GM12891 (cell line): ENCODE measurements at places on chromosomes 1 and 21.

DNA sequence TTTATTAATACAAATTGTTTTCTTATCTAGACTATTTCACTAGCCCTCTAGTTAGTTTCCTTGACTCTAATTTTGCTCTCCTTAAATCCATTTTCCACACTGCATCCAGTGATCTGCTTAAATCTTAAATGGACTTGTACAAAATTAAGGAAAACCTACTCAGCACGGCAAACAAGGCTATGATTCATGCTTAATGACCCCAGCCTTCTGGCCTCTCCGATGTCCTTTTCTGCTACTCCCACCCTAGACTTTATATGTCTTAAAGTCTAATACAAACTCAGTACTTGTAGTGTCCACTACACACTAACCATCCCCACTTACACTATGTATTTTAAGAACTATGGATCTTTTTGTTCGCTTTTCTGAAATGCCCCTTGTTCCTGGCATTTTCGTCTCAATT, 2.2 kb downstream of the TMED5 start:
- DNase-seq, result no peak

DNA sequence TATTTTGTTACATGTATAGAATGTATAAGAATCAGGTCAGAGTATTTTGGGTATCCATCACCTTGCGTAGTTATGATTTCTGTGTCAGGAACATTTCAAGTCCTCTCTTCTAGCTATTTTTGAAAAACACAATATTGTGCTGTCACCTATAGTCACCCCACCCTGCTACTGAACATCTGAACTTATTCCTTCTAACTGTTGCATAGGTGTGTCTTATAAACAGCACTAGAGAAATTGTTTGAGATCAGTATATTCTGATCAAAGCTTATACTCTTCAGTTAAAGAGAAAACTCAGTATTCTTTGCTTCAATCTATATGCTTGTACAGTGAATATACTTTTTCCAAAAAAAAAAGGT, 96.0 kb downstream of the ASH1L start:
- DNase-seq, result no peak

DNA sequence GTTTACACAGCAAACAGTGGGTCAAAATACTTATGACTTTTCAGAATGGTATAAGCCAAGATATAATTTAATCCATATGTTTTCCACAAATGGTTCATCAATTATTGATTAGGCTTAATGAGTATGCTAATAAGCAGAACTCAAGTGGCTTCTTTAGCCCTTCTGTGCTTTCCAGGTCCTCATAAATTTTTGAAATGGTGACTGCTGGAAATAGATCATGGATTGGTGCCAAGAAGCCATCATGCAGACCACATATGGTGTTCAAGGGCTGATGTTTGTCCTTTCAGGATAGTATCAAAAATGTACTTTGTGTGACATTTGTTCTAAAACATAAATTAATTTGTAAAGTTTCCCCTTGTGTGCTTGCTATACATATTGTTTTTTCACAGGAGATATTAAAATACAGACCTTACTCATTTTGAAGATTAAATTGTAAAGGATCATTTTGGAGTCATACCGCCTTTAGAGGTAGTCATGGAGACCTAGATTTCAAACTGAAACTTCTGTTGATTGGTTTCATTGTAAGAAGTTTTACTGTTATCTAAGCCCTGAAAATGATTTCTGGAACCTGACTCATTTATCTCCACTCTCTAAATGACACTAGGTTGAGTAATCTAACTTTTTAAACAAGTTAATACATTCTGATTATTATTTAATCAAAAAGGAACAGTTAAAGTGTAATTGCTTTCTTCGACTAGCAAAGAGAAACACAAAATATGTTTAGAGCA, 507.9 kb downstream of the PLA2G4A start:
- no peak for DNase-seq

DNA sequence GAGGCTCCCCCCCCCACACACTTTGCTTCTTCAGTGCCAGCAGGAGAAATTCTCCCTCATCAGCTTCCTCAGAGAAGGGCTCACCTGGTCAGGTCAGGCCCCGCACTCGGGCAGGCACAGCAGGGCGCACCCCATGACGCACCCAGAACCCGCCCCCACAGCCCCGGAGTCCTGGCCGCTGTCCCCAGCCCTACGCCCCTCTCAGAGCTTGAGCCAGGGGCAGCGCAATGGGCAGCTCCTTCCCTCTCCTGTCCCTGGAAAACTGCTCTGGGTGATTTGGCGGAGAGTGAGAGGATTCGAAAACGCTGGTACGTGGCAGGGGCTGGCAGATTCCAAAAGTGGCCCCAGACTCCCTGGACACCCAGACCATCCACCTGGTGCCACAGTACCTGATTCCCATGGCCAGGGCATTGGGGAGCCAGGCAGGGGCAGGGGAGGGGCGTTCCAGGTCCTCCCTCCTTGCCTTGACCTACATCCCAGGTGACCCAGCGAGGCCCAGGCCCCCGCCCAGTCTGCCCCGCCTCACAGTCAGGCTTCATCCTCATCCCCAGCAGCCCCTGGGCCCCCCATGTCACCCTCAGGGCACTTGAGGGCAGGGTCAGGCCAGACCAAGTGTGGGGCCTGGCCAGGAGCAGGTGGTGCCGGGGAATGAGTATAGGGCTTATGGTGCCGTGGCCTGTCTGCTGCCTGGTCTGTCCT, 23.7 kb downstream of the RRP1 start:
- no peak for DNase-seq

GRCh38 chr1:187842406-187843165, 1013.8 kb downstream of the PLA2G4A start:
- no peak for DNase-seq

- DNase-seq, result no peak
Observed at GRCh38 chr1:55039342-55040082, at the start of gene PCSK9. PCSK9 (plus strand) TSS chr1:55039548; CDS start chr1:55039838, 290 bp downstream.

GRCh38 chr1:115613767-115614166, 28.0 kb upstream of the VANGL1 start:
- no peak for DNase-seq

GRCh38 chr1:201310986-201311355, 27.7 kb downstream of the PKP1 start:
- no peak for DNase-seq

DNA sequence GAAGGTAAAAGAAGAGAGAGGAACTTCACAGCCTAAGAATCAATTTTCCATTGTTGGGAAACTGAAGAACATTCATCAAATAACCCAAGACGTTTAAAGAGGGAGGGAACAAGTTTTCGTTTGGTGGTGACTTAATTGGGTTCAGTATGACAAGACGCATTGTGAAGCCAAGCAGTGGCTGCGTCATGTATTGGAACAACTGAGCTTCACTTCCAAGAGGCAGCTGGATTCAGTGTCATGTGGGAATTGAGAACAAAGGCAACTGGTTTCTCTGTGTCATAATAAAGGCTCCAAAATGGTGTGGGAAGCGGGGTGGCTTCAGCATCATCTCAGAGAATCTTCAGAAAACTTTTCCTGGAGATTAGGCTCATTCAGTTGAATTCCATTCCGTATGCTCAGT, 29.8 kb upstream of the RC3H1 start:
- no peak for DNase-seq

DNA sequence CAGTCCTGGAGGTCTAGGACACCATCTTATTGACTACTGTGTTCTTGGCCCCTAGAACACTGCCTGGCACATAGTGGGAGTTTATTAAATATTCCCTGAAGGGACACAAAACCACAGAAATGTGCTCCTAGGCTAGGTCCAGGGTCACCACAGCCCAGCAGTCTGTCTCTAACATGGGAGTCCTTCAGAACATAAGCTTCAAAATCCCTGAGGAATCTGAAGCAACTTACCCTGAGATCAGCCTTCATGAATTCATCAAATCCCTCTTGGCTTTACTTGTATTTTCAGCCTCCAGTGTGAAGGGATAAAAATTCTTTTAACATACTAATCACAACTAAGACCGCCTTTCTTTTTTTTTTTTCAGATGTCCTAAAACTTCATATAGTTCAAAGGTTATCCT, 32.7 kb upstream of the BCAR3 start:
- no peak for DNase-seq

GRCh38 chr21:42654179-42654912, 925 bp downstream of the PDE9A start:
- DNase-seq, result no peak

DNA sequence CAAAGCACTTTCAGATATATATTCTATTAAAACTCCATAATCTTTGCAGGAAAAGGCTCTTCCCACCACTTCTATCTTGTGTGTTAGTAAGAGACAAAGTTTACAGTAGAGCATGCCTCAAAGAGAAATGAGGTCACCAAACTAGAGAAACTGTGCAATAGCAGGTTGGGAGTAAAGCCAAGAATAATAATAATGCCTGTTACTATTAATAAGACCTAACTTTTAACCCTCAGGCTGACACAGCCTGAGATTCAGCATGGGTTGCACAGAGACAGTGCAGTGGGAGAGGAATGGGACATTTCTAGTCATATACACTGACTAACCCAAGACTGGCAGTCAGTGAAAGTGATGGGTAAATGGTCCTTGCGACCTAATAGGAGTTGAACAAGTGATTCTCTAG, 320.2 kb upstream of the NFIA start:
- no peak for DNase-seq

- DNase-seq, result no peak
Observed at GRCh38 chr1:169120066-169120465, 13.6 kb downstream of the ATP1B1 start.

DNA sequence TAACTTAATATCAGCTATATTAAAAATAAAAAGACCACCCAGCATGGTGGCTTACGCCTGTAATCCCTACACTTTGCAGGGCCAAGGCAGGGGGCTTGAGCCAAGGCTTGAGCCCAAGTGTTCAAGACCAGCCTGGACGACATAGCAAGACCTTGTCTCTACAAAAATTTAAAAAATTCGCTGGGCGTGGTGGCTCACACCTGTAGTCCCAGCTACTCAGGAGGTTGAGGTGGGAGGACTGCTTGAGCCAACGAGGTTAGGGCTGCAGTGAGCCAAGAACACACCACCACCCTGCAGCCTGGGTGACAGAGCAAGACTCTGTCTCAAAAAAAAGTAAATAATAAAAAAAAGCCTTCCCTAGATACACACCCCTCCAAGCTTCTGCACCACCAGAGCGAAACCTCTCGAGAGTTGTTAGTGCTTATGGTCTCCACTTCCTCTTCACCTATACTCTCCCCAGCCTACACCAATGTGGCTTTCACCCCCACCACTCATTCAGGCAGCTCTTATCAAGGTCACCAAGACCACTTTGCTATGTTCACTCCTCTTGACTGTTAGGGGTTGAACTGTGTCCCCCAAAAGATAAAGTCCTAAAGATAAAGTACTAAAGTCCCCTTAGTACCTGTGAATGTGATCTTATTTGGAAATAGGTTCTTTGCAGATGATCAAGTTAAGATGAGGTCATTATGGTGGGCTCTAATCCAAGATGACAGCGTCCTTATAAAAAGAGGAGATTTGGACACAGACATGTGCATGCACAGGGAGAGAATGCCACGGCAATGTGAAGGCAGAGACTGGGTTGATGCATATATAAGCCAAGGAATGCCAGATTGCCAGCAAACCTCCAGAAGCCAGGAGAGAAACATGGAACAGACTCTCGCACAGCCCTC, 6.8 kb upstream of the PPP1R15B start:
- peak; percentile 35 for DNase-seq

DNA sequence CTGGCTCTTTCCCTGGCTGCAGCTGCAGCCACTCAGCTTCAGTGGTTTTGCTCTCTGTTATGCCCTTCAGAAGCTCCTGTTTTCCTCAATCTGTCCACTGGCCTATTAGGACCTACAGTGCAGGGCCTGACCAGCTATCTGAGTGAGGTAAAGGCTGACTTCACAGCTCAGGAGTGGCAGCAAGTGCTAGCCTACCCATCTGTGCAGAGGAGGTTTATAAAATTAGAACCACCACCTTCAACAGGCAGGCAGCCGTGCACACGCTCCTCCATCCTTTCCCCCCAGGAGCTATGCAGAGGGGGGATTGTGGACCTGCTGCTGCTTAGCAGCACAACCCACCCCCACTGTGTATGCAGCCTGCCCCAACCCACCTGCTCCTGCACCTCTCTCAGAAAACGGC, 8.3 kb downstream of the ADAR start:
- no peak for DNase-seq

- DNase-seq, result peak; percentile 15
Observed at GRCh38 chr1:62437273-62437940, 558 bp downstream of the USP1 start.

DNA sequence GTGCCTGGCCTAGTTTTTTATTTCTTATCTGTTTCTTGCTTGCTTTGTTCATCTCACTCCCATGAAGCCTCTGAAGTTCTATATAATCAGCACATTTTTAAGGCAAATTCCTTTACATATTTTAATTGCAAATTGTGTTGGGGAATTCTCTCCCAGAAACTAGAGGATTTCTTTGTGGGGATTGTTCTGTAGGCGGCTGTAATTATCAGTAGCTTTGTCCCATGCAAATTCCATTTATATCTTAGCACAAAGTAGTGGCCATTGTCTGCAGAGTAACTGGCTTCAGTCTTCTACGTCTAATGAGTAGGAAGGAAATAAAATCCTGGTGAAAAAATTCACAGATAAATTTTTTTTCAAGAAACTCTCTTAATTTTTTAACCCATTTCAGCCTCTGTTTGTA, 35.7 kb downstream of the CLEC20A start:
- no peak for DNase-seq

DNA sequence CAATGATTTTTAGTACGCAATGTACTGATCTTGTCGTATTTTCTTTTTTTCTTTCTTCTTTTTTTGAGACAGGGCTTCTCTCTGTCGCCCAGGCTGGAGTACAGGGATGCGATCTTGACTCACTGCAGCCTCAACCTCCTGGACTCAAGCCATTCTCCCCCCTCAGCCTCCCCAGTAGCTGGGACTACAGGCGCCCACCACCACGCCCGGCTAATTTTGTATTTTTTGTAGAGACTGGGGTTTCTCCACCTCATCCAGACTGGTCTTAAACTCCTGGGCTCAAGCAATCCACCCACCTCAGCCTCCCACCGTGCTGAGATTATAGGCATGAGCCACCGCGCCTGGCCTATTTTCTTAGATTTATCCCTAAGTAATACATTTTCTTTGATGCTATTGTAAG, 43.9 kb upstream of the COL6A2 start:
- no peak for DNase-seq

GRCh38 chr1:97929874-97930851, 9.3 kb upstream of the DPYD start:
- no peak for DNase-seq

DNA sequence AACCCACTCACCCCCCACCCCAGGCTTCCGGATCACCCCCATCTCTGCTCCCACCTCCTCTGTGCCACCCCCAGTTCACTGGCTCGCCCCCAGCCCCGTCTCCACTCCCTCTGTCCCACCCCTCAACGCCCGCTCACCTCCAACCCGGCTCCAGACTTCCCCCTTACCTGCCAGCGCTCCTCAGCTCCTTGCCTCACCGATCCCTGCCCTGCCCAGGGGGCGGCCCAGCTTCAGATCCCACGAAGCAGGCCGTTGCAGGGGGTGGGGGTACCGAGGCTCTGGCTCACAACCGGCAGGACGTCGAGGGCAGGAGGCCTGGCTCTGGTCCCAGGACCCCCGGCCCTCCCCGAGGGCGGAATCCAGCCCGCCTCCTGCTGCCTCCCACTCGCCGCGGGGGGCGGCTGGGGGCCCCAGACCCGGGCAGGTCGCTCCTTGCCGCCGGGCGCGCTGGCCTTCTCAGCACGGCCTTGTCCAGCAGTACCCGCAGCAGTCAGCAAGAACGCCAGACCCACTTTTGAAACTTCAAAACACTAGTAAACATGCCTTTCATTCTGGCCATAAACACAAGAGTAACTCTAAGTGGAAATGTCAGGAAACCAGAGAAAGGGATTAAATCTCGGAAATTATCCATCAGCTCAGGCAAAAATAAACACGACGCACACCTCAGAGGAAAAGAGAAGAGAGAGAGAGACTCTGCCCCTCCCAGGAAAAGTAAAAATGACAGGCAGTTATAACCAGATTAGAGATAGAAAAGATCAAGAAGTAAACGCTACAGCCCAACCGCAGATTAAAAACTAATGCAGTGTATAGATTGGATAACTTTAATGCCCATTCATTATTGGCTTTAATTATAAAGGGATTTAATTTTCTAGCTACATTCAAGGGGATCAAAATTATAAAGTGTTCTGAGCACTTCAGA, 1.0 kb upstream of the FAM89A start:
- no peak for DNase-seq
